ENCODE measurements at places on chromosomes 5 and 9. TPM values are rescaled to one million over a fixed set of nuclear protein-coding genes. Genes with fewer than 3 reads are reported as not detected.

Gene FREM1
- total RNA-seq = not detected

- DNase-seq = no peak
Measured at GRCh38 chr9:29514336-29514735, 1941.1 kb upstream of the C9orf72 start.

DNA sequence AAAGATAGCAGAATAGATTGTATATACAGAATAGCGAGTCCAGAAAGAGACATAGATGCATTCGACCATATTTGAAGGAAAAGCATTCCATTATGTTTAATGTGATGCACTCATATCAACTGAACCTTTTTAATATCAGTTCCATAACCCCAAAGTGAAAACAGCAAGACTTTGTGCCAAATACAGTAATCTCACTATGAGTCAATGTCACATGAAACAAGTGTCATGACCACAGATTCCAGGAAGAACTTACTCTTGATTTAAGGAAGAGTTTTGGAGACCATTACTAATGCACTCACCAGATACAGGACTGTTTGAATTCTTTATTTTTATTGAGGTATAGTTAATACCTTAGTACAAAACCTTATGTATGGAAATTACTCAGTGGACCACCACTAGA, 220.5 kb downstream of the SH3GL2 start:
- no peak for DNase-seq

GRCh38 chr5:11734369-11734768, 169.9 kb downstream of the CTNND2 start:
- DNase-seq = no peak

Gene FCN2
- not detected for total RNA-seq

DNA sequence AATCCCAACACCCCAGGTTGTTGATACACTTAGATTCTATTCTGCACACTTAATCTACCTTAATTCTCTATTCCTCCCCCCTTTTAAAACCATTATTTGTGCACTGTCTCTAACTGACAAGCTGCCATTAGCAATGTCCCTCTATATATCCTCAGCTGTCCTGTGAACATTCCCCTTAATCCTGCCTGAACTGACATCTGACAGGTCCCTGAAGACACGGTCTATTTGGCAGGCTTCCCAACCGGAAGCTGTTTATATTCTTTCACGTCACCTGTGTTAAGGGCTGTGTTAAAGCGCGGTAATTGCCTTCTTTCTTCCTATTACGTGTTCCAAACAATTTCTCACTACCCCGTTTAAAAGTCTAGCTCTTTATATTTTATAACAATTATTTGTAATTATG, 277.3 kb downstream of the CDH9 start:
- DNase-seq = no peak

All from activated CD4-positive, alpha-beta T cell treated with anti-CD3 and anti-CD28 coated beads for 36 hours (primary cell).